ENCODE measurements at places on chromosomes 4 and X.
A peak's percentile ranks its signal among the peaks of the same experiment; 100 is the strongest.

DNA sequence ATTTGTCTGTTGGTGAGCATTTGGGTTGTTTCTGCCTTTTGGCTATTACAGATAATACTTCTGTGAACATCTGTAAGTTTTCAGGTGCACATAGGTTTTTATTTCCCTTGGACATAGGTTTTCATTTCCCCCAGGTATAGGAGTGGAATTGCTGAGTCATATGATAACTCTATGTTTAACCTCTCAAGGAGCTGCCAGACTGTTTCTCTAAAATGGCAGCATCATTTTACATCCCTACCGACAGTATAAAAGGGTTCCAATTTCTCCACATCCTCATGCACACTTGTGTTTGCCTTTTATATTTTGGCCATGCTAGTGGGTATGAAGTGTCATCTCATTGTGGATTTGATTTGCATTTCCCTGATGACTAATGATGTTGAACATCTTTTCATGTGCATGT lies 53.5 kb downstream of the TMEM164 start:
- no peak for DNase-seq

- peak; percentile 45 for DNase-seq
Measured at GRCh38 chrX:123732670-123733363, at the start of gene THOC2. Gene THOC2 (minus strand): TSS chrX:123733052. CDS start chrX:123733022, 30 bp downstream.

DNA sequence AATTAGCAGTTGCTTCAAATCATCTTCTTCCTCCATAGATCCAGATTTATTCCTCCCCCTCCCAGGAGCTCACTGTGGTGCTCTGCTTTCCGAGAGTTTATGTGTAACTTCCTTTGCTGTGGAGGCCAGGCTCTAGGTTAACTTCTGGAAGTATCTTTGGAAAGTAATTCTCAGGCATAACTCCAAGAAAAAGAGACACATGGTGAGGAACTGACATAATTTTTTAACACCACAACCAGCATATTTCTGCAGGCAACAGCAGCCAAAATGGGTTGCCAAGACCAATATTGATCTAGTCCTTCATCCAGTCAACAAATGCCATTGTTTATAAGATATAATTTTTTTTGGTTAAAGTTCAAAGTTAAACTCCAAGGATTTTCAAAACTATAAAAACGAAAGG lies 114.5 kb upstream of the RBPJ start:
- peak; percentile 46 for DNase-seq

GRCh38 chrX:125131164-125131563 lies 188.5 kb upstream of the TEX13C start:
- no peak for DNase-seq

GRCh38 chr4:121226362-121226761 lies 62.2 kb upstream of the TNIP3 start:
- DNase-seq = no peak

DNA sequence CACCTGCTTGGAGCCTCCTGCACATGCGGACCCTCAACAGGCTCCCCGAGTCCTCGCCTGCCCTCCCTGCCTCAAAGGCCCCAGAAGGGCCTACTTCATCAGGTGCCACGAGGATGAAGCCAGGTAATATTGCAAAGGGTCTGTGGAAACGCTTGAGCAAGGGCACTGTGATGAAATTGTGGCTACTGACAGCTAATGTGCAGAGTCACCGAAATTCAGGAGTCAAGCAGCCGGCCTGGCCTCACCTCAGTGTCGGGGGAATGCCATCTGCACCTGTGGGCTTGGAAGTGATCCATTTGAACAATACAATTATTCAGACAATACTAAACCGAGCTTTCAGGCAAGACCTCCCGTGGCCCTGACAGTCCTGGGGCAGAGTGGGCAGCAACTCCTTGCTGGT lies 3.1 kb upstream of the FGFR3 start:
- no peak for DNase-seq

DNA sequence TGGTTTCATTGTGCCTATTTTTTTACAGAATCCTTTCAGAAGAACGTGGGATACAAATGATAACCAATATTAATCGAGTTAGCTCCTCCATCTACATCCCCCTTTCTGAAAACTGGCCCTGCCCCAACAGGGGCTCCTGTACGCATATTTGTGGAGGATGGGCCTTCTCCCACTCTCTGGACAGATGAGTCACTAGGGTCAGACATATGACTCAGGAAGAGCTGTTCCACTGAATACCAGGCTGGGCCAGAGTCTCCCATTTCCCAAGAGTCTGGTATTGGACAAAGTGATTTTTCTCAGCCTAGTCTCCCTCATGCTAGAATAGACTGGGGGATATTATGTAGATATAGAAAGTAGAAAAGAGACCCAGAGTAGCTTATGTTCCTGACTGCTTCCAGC lies 142.4 kb downstream of the TSPAN5 start:
- DNase-seq = peak; percentile 24

DNA sequence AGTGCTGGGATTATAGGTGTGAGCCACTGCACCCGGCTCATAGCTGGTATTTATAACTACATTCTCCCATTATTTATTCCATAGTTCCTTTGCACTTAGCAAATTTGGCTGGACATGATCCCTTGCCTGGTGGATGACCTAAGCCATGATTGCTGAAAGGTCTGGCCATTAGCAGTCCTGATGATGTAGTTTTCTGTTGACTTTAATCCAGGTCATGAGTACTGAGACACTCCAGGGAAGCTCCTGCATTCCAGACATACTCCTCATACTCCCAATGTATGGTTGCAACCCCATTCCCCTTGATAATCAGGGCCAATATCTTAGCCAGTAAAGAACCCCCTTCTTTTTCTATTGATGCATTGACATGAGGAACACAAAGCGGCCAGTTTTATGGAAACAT lies 24.4 kb upstream of the MGST2 start:
- DNase-seq = no peak

DNA sequence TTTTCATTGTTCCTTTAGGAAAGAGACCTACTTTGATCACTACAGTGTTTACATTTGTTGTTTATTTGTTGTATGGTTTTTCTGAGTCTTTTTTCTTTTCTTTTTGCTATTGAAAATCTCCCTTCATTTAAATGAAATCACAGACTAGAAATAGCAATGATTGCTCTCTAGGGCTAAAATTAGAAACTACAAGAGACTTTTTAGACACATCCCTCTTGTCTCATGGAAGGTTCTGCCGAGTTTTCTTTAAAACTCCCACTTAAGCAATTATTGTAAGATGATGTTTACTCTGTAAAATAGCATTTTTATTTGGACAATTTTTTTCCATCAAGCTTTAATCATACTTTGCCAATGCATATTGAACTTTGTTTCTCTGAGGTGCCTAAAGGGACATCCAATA lies 136.6 kb downstream of the PALLD start:
- no peak for DNase-seq

DNA sequence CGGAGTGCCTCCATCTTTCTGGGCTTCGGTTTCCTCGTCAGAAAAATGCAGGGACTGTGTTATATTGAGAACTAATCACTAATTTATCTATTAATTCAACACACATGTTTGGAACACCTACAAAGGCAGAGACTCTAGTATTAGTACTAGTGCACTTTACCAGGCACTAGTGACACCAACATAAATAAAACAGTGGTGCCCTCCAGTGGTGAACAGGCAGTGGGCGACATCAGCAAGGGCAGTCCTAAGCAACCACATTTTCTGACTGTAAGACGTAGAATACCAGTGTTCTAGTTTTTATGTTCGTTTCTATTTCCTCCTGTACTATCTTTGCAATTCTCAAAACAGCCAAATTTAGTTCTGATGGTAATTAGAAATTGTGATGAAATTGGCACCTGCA lies 69.1 kb upstream of the UCP1 start:
- DNase-seq = no peak

GRCh38 chrX:122703762-122704161 lies 480.3 kb upstream of the GRIA3 start:
- no peak for DNase-seq

Data from pulmonary artery endothelial cell (primary cell).